ENCODE measurements at places on chromosomes 6 and 20. TPM values are rescaled to one million over a fixed set of nuclear protein-coding genes. Genes with fewer than 3 reads are reported as not detected.

- no peak for DNase-seq
Observed at GRCh38 chr20:24153101-24154040, 164.8 kb upstream of the GGTLC1 start.

The ZFP57 gene
- 0.22 TPM for polyA plus RNA-seq

- no peak for DNase-seq
Observed at GRCh38 chr20:59807909-59808728, 125.3 kb downstream of the SYCP2 start.

DNA sequence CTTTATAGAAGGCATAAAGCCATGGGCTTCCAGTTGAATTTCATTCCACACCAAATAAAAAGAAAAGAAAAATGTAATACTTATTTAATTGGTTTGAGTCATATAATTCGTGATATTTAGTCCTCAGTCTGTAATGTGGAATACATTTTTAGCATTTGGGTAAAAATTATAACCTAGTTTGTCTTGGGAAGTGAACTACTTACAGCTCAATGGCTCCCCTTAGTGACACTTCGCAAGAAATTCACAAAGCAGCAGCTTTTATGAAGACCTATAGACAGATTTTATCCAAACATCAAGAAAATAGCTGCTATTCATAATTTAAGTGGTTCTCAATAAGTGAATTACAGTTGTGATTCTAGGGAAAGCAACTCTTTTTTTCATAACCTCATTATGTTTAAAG is 72.1 kb downstream of the RSPO3 start:
- no peak for DNase-seq

- no peak for DNase-seq
Observed at GRCh38 chr6:125793280-125793679, 2.5 kb downstream of the NCOA7 start.

The NKX2-2 gene
- polyA plus RNA-seq: not detected

GRCh38 chr6:139457476-139457875 is 83.0 kb upstream of the CITED2 start:
- DNase-seq: no peak

GRCh38 chr20:56766528-56766927 is 137.4 kb downstream of the TFAP2C start:
- no peak for DNase-seq

The PKHD1 gene
- 22.0 TPM for polyA plus RNA-seq

DNA sequence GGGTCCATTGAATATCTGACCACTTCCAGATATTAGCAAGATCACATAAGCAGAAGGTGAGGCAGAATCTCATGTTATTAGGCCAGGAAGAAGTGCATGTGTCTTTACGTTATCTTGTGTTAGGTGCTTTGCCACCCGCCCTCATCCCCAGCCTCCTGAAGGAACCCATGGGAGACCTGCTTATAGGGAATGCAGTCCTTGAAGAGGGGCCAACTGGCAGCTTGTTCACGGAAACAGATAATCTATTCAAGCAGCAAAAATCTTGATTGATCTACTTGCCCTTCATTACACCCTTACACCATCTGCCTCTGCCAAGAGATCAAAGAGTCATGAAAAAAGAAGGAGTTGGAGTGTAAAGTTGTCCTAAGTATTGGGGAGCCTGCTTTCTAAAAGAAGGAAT is 576.4 kb downstream of the HTR1B start:
- DNase-seq: no peak

DNA sequence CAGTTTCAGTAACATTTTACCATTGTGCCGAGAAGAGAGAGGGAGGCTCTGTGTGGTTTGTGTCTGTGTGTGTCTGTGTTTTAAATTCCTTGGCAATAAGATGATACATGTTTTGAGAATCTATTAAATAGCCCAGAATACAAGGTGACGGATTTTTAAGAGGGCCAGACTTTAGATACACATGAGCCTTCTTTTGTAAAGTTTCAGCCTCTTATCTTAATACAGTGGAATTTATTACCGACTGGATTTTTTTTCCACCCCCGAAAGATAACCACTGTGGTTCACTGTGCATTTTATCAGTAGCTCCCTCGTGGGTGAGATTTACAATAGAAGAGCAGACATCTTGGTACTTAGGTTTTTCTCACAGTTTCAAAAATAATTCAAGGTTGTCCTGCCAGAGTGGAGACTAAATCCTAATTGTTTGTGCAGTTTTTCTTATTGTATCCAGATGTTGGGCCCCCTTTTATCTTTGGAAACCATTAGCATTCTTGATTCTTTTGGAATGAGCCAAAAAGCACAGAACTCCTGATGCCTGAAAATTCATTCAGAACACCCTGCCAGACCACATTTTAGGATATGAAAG is 49.9 kb downstream of the STK4 start:
- DNase-seq: no peak

The CST1 gene
- not detected for polyA plus RNA-seq

The ZC3H12D gene
- 0.51 TPM for polyA plus RNA-seq

GRCh38 chr20:2745060-2745910 is 52.7 kb downstream of the EBF4 start:
- DNase-seq: no peak

The SOX18 gene
- 12.1 TPM for polyA plus RNA-seq

- no peak for DNase-seq
Observed at GRCh38 chr6:46655803-46656202, 3.0 kb downstream of the SLC25A27 start.

GRCh38 chr20:61385296-61385695 is 133.2 kb downstream of the CDH4 start:
- DNase-seq: no peak

The DZANK1 gene
- 10.3 TPM for polyA plus RNA-seq
